ENCODE measurements at places on chromosomes 7 and 10.

- no peaks in the 10 kb centered on the region for H3K4me1 ChIP-seq
- H3K27ac ChIP-seq, result no peak overlapping the region
- no peaks in the 10 kb centered on the region for H3K27me3 ChIP-seq
- H3K36me3 ChIP-seq, result no peaks in the 10 kb centered on the region
Measured at GRCh38 chr10:91551856-91552255, 81.0 kb downstream of the PPP1R3C start.

DNA sequence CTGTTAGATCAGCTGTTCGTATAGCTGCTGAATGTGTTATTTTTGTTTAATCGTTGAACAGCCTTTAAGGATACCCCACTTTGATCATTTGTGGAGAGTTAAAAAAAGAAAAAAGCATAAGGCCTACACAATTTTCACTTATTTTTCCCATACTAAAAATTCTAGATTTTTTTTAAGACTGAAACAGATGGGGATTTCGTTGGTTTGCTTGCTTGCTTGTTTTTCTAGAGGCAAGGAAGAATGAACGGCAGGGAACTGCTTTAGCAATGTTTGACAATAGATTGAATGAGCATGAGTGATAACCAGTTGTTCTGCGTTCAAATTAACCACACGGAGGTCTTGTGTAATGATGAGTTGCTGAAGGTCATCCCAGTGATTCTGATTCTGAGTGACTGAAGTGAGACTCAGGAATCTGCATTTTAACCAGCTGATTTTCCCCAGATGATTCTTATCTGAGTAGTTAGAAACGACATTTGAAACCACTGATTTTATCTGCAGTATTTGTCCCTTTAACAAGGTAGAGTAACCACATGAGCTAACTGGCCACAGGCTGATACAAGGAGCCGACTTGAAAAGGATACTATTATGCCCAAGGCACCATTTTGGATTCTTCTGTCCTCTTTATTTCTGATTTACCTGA, 85.9 kb downstream of the GPR37 start:
- H3K27me3 ChIP-seq, result no peaks in the 10 kb centered on the region
- no peak for DNase-seq

- H3K27ac ChIP-seq, result no peak overlapping the region
- H3K36me3 ChIP-seq, result no peaks in the 10 kb centered on the region
- no peak for DNase-seq
- no peak overlapping the region for H3K4me3 ChIP-seq
- no peaks in the 10 kb centered on the region for H3K4me1 ChIP-seq
- no peaks in the 10 kb centered on the region for H3K27me3 ChIP-seq
Measured at GRCh38 chr10:48391994-48392393, 85.5 kb downstream of the MAPK8 start.

DNA sequence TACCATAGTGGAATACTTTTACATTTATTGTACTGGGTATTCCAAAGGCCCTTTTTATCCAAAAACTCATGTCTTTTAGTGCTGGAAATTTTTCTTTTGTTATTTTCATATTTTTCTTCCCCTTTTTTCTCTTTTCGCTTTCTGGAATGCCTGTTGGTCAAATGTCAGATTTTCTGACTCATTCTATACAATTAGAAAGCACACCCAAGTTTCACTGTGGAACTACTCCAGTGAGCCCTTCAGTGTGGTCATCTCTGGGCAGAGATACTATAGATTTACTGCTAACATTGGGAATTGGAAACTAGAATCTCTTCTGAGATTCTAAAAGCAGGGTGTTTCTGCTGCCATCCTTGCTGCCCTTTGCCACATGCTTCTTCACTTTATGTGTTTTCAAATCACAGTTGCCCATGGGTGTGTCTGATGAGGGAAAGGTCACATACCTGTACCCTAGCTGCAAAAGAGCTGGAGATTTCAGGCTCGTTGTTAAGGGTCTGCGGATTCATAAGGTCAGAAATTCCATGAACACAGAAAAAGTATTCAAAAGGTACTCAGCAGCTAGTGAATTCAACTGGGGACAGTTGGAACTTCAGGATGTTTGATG, 5.6 kb upstream of the WASL start:
- H3K36me3 ChIP-seq, result no peaks in the 10 kb centered on the region
- no peak for DNase-seq
- no peak overlapping the region for H3K4me3 ChIP-seq
- no peaks in the 10 kb centered on the region for H3K27me3 ChIP-seq
- H3K4me1 ChIP-seq, result no peaks in the 10 kb centered on the region
- H3K27ac ChIP-seq, result no peak overlapping the region

DNA sequence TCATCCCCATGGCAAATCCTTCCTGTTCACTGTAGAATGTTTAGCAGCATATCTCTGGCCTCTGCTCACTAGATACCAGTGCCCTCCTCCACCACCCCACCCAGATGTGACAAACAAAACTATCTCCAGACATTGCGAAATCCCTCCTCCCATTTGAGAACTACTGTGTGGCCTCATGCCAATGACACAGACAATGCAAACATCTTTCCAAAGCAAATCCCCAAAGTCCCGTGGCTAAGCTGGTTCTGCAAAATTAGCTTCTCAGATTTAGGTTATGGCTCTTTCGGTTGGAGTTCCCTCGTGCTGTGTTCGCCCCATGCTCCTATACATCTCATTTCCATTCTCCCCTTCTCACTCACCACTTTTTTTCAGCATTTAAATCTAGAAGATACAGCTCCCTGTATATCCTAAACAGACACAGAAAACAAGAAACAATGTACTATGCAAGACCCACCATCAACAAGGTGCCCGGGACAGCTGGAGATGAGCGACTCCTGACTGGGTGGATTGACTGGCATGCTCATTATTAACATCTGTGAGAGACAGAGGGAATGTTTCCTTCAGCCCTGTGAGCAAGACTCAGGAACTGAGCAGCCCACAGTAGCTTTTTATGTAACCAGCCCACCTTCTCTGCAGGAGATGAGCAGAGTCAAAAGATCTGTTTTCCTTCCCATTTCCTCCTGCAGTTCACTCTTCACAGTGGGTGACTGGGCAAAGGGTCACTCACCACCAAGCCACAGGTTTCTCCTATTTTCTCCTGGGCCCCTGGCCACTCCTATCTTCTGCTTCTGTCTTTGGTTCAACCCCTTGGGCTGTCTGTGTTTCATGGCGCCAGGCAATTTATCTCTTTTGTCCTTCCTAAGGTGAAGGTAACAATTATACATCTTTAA, 225.7 kb upstream of the AOAH start:
- no peak overlapping the region for H3K4me3 ChIP-seq
- no peaks in the 10 kb centered on the region for H3K27me3 ChIP-seq
- H3K4me1 ChIP-seq, result peaks cover 5% of the 10 kb centered on the region
- no peaks in the 10 kb centered on the region for H3K36me3 ChIP-seq
- H3K27ac ChIP-seq, result no peak overlapping the region
- peak; percentile 23 for DNase-seq

- no peak overlapping the region for H3K4me3 ChIP-seq
- no peaks in the 10 kb centered on the region for H3K27me3 ChIP-seq
- H3K27ac ChIP-seq, result no peak overlapping the region
- H3K36me3 ChIP-seq, result no peaks in the 10 kb centered on the region
- no peaks in the 10 kb centered on the region for H3K4me1 ChIP-seq
Measured at GRCh38 chr7:133789974-133790373, 337.2 kb upstream of the LRGUK start.

DNA sequence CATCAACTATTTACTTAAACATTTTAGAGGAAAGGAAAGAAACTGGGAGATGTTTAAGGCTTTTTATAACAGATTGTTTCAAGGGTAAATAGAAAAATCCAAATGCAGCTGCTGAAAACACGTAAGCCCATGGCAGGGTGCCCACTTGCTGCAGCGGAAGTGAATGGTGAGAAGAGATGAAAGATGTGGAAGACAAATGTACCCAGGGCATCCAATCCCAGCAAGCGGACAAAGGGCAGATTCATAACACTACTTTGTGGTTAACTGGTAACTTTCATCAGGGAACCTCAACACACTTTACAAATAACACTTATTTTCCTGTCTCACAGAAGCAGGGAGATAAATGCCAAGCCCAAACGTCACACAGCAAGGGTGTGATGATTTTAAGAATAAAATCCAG, 358.4 kb downstream of the KCNMA1 start:
- no peak for DNase-seq
- H3K27ac ChIP-seq, result no peak overlapping the region
- no peaks in the 10 kb centered on the region for H3K36me3 ChIP-seq
- no peaks in the 10 kb centered on the region for H3K27me3 ChIP-seq
- H3K4me3 ChIP-seq, result no peak overlapping the region

- no peak for DNase-seq
- H3K4me1 ChIP-seq, result no peaks in the 10 kb centered on the region
- H3K36me3 ChIP-seq, result no peaks in the 10 kb centered on the region
- no peak overlapping the region for H3K27ac ChIP-seq
- no peak overlapping the region for H3K4me3 ChIP-seq
- H3K27me3 ChIP-seq, result no peaks in the 10 kb centered on the region
Measured at GRCh38 chr10:31018962-31019361, 12.7 kb downstream of the ZNF438 start.

DNA sequence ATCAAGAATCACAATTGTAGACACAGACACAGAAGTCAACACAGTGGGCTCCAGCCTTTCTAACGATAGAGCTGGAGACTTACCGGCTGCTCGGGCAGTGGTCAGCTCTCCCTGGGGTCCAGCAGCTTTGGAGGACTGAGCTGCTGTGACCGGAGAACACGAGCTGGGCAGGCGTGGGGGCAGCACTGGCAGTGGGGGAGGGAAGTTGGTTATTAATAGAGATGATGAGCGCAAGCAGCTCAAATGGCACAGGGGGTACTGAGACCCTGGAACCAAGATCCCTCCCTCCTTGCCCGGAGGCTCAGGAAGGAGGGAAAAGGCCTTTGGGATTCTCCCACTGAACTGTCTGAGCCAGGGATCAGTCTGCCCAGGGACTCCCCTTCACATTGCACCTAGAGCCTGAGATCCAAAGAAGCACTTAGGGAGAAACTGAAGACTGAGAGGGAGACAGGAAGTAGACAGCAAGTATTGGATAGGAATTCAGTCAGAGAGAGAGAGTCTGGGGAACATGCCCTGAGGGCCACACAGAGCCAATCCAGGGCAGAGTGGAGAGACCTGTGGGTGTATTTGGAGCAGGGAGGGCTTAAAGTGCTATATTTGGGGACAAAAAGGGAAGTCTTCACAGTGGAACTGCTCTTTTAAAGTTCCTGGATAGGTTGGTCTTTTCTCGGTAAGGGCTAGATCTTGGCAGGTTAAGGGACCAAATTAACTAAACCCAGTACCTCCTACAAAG, at the start of gene MYOZ1:
Gene MYOZ1, minus strand, starts transcription at position 147 of the 733 bp plus-strand sequence. CDS start 1,457 bp downstream, outside the sequence.
- peaks cover 11% of the 10 kb centered on the region for H3K4me1 ChIP-seq
- H3K36me3 ChIP-seq, result no peaks in the 10 kb centered on the region
- peak within 1 kb of the TSS; percentile 10 for H3K27ac ChIP-seq
- no peak for DNase-seq
- H3K27me3 ChIP-seq, result no peaks in the 10 kb centered on the region
- H3K4me3 ChIP-seq, result no peak within 1 kb of the TSS

DNA sequence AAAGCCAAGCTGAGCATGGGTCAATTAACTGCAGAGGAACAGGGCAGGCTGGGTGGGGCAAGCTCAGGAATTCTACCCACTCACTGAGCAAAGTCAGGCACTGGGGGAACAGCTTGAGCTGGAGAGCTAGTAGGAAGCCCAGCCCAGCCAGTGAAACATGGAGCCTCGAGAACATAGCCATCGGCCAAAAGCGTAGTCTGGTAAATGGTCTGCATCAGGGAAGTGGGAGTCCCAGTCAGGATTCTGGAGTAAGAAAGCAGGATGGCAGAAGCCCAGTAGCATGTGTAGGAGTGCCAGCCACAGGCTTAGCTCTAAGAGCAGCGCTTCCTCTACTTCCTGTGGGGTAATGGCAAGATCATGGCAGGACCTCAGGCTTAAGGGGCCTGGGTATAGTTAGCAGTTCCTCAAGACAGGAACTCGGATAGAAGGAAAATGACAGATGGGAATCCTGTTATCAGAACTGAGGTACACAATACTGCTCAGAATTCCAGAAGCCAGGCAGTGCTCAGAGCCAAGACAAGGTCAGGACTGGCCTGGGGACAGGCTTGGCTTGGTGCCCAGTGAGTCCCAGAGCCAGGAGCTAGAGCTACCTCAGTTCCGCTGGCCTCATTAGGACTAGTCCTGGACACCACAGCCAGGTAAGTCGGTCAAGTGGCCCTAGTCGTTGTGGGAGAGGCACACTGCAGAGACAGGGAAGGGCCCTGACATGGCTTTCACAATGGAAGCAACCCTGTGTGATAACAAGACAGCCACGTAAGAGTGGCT, 65.4 kb upstream of the MXI1 start:
- H3K27me3 ChIP-seq, result no peaks in the 10 kb centered on the region
- DNase-seq, result no peak
- H3K4me3 ChIP-seq, result no peak overlapping the region
- no peaks in the 10 kb centered on the region for H3K4me1 ChIP-seq

GRCh38 chr10:4691301-4691700, 134.7 kb upstream of the AKR1E2 start:
- no peak overlapping the region for H3K4me3 ChIP-seq
- no peaks in the 10 kb centered on the region for H3K4me1 ChIP-seq
- H3K27ac ChIP-seq, result no peak overlapping the region
- H3K36me3 ChIP-seq, result no peaks in the 10 kb centered on the region
- no peak for DNase-seq

DNA sequence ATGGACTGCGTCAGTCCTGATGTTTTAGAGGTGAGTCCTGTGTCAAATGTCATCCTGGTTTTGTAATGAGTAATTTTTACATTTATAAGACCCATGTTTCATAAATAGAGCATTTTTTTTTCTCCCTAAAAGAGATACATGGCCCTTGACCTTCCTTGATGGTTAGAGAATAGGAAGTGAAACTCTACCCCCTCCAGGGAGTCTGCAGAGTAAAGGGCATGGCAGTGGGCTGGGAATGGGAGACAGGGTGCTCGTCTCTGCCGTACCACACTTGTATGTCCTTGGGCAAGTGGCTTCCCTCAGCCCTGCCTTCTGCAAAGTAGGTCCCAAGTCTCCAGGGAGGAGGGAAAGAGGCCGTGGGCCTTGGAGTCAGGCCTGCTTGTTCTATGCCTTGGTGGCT, 63.9 kb downstream of the WDFY4 start:
- no peaks in the 10 kb centered on the region for H3K36me3 ChIP-seq
- no peak for DNase-seq
- no peak overlapping the region for H3K4me3 ChIP-seq
- H3K27ac ChIP-seq, result no peak overlapping the region

DNA sequence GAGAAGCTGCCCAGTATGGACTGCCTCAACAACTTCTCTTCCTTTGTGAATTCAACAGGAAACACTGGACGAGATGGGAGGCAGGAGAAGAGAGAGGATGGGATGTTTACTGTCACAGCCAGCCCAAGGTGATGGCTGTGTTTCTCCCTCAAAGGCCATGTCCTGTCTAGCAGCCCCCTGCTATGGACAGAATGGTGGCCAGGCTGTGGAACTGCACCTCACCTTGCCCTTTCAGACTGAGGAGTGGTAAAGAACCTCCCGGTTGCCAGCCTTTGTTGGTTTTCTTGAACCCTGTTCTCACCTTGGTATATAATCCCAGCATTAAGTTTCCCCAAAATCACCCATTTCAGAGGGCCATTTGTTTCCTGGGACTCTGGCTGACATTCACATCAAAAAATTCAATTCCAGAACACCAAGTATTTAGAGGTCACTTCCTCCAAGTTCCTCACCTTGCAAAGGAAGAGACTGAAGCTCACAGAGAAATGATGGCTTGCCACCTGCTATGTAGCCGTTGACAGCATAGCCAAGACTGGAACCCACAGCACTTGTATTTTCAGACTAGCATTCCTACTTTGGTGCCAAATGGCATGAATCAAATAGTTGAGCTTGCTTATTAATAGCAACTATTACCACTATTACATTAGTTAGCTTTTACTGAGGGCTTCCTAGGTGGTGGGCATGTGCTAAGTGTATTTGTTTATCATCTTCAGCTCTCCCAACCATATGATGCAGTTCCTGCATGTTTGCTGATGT, 224.0 kb upstream of the GRB10 start:
- H3K4me3 ChIP-seq, result no peak overlapping the region
- H3K4me1 ChIP-seq, result no peaks in the 10 kb centered on the region
- H3K27ac ChIP-seq, result no peak overlapping the region
- no peaks in the 10 kb centered on the region for H3K36me3 ChIP-seq

Data from tibial nerve (tissue), 4 donors.